ENCODE measurements at places on chromosomes 2 and 18.

GRCh38 chr2:25204190-25204838, 35.9 kb upstream of the POMC start:
- DNase-seq, result peak; percentile 19

GRCh38 chr2:218516614-218517013, 51.5 kb downstream of the USP37 start:
- DNase-seq, result no peak

GRCh38 chr2:198375083-198375410, 570.7 kb downstream of the PLCL1 start:
- DNase-seq, result no peak

- DNase-seq, result no peak
Observed at GRCh38 chr18:10414293-10414842, 40.1 kb upstream of the APCDD1 start.

- no peak for DNase-seq
Observed at GRCh38 chr2:176614049-176614448, 344.8 kb downstream of the MTX2 start.

DNA sequence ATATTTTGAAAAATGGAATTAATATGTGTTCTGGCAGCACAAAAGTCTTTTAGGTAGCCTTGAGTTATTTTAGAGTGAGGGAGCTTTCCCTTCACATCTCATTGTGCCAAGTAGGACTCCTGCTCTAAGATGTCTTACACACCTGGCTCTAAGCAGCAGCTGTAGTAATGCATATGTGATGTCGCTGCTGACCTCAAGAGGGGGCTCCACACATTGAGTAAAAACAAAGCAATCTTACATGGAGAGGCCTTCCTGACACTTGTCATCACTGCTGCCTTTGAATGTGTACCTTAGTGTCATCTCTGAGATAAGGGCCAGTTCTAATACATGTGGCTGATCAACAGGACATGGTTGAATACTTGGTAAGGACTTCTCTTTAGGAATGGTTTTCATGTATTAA, 75.8 kb downstream of the ACTR3 start:
- DNase-seq, result peak; percentile 26

- DNase-seq, result peak; percentile 79
Observed at GRCh38 chr2:172931918-172932520, 143.6 kb upstream of the MAP3K20 start.

DNA sequence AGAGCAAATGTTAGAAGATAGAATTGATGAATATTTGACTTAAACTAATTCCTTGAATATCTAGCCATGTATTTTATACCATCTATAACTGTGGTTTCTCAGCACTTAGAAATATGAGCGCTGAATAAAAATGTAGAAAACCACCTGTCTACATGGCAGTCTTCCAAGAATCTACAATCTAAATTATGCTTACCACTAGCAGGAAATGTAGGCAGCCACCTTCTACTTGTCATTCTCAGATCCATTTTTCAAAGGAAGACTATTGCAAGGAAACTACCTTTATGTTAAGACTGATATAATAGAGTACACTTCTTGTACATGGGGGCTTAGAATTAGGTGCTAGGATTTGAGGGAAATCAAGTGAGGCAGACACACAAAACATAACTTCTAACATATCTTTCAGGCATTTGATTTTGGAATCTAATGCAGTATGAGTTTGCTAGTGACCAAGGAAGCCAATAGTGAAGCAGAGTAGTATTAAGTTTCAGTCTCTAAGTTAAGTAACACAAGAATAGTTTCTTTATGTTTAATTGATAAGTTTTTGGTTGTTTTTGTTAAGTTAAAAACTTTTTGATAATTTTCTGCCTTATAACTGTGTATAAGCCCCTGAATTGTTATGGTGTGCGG, 175.9 kb upstream of the ITGA4 start:
- no peak for DNase-seq

GRCh38 chr2:80302314-80303005, 2.1 kb downstream of the LRRTM1 start:
- no peak for DNase-seq

DNA sequence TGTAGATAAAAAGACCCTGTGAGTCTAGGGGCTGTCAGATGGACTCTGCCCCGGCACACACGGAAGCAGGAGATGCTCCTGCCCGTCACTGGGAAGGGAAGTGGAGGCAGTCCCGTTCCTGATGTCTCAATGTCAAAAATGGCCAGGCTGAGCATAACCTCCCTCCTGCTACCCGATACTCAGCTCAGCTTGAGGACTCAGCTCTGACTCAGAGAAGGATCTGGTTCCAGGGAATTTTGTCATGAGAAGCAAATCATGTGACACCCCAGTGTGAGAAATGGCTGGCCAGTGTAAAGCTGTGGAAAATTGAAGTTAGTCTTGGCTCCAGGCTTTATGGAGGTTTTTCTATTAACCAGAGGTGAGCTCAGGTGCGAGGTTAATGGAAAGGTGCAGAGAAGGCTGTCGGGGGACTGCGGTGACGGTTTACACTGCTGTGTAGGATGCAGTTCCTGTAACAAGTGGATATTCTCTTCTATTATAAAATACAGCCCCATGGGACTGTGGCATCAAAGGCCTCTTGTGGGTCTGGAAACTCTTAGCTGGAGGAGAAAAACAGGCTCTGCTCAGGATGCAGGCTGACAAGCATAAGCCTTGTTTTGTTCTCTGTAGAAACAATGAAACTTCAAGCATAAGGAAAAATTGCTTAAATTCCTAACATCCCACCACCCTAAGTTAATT, 24.7 kb upstream of the AGAP1 start:
- no peak for DNase-seq

DNA sequence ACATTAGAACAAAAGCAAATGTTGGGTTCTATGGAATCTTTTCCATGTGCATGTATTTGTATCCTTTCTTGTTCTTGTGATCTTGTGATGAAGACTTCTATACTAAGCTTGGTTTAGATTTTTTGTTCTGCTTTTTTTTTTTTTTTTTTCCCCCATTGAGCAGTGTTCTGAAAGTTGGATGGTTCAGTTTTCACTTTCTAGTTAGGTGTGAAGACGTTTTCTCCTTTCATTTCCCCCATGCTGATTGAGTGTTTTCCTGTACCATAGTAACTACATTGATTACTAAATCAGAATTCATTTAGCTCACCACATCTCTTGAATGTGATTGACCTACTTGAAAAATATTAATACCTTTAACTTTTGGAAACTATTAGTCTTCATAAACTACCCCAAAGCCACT, 34.1 kb downstream of the NOP58 start:
- no peak for DNase-seq

GRCh38 chr2:47172156-47172921, 17.2 kb upstream of the STPG4 start:
- no peak for DNase-seq

- DNase-seq, result no peak
Observed at GRCh38 chr18:76928179-76928868, 106.0 kb downstream of the ZNF236 start.

- peak; percentile 34 for DNase-seq
Observed at GRCh38 chr18:2881840-2882195, 35.0 kb downstream of the EMILIN2 start.

- DNase-seq, result no peak
Observed at GRCh38 chr18:58980991-58981390, 116.3 kb downstream of the ZNF532 start.

DNA sequence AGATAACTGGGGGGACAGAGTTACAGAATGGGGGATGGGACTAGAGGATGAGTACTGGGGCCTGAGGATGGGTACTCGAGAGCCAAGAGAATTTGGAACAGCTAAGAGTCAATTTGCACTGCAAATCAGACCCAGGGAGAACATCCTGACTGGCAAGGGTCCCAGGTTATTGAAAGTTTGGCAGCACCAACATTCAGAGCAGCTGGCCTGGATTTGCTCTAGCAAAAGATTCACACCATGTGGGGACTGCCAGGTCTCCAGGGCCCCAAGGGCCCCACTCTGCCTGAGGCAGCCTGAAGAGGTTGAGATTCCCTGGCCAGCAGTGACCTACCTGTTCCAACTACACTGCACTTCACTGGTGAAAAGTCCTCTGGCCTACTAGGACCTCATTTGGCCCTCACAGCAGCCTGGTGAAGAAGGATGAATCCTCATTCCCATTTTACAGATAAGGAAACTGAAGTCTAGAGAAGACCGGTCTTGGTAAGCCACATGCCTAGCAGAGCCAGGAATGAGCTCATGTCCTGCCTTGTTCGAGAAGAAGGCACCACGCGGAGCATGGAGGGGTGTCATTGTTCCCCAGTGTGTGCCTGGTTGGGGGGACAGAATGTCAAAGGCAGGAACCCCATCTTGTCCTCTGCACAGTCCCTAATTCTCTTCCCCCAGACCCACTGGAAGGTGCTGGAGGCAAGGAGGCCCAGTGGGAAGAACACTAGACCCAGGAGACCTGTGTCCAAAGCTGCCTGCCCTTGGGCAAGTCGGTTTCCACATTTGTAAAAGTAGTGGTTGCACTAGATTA, 258.6 kb downstream of the TNS1 start:
- no peak for DNase-seq

GRCh38 chr2:219443016-219443696, 8.5 kb downstream of the SPEG start:
- DNase-seq, result no peak

DNA sequence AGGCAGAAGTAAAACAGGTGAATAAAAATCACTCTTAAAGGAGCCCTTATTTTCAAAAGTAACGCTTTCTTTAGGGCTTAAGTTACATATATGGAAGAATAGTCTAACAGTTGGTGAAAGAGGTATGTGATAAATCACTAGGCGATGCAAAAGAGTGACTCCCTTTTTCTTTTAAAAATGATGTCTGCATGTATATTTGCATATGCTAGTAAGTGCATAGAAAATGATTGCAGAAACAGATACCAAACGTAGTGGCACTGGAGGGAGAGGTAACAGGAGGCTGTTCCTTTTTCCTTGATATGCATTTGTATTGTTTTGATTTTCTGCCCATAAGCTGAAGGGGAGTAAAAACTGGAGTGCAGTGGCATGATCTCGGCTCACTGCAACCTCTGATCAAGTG, 158.3 kb downstream of the PRPF40A start:
- DNase-seq, result no peak

GRCh38 chr2:139078376-139078775, 298.2 kb upstream of the NXPH2 start:
- DNase-seq, result no peak

- DNase-seq, result no peak
Observed at GRCh38 chr2:26033270-26033817, 540 bp upstream of the RAB10 start.

- DNase-seq, result no peak
Observed at GRCh38 chr2:65326276-65326675, 98.6 kb downstream of the ACTR2 start.

GRCh38 chr2:145321344-145321743, 801.4 kb upstream of the ZEB2 start:
- no peak for DNase-seq

GRCh38 chr2:159790323-159790722, 7.7 kb downstream of the CD302 start:
- DNase-seq, result no peak

DNA sequence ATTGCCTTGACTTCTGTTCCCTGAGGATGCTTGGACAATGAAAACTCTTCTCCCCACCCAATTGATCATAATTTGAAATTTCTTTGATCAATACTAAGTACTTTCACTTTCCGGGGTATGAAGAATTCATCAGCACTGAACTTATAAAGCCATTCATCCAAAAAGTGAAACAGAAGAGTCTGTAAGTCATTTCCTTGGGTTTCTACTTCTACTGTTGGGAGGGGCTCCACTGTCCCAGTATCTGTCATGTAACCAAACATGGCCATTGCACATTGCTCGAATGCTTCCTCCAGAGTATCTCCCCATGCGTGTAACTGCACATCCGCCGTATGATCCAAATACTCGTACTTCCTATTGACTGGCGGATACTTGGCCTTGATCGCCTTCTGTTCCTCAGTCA, 30.3 kb downstream of the NCL start:
- DNase-seq, result no peak

- no peak for DNase-seq
Observed at GRCh38 chr2:239461291-239462190, 60.7 kb upstream of the HDAC4 start.

GRCh38 chr2:47778698-47779425, 4.1 kb upstream of the MSH6 start:
- no peak for DNase-seq

GRCh38 chr2:32260376-32260775, 4.3 kb downstream of the NLRC4 start:
- DNase-seq, result no peak
